Fibroblast of lung (primary cell): ENCODE measurements at places on chromosomes 4 and X.

GRCh38 chr4:99949999-99950912, at the start of gene H2AZ1:
H2AZ1 (minus strand) TSS chr4:99950275; CDS start chr4:99950170, 105 bp downstream.
- peak; percentile 99 for DNase-seq

- DNase-seq = no peak
These were observed 31.3 kb downstream of the FAM241A start for GRCh38 chr4:112176596-112176995.

- peak; percentile 51 for DNase-seq
These were observed 52.0 kb downstream of the SEC24D start for GRCh38 chr4:118783887-118784286.

DNA sequence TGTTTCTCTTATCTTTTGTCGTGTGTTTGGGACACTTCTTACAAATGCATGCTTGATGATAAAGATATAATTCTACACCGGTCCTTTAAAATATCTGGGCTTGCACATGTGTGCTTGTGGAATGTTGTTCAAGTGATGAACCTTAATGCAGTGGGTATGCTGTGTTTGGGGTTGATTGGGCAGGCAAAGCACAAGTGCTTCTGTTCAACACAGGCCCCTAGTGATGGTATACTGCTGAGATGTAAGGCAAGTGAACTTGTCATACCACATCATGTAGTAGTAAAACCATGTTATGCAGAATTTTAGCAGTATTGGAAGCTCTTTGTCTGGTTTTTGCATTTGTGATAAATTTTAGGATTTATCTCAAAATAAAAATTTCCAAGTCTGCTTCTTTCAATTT, 23.9 kb downstream of the TBC1D19 start:
- DNase-seq = no peak

- peak; percentile 90 for DNase-seq
These were observed 139.9 kb upstream of the USP9X start for GRCh38 chrX:40945361-40945713.

GRCh38 chrX:27619975-27620374, 29.8 kb downstream of the DCAF8L2 start:
- DNase-seq = peak; percentile 25

DNA sequence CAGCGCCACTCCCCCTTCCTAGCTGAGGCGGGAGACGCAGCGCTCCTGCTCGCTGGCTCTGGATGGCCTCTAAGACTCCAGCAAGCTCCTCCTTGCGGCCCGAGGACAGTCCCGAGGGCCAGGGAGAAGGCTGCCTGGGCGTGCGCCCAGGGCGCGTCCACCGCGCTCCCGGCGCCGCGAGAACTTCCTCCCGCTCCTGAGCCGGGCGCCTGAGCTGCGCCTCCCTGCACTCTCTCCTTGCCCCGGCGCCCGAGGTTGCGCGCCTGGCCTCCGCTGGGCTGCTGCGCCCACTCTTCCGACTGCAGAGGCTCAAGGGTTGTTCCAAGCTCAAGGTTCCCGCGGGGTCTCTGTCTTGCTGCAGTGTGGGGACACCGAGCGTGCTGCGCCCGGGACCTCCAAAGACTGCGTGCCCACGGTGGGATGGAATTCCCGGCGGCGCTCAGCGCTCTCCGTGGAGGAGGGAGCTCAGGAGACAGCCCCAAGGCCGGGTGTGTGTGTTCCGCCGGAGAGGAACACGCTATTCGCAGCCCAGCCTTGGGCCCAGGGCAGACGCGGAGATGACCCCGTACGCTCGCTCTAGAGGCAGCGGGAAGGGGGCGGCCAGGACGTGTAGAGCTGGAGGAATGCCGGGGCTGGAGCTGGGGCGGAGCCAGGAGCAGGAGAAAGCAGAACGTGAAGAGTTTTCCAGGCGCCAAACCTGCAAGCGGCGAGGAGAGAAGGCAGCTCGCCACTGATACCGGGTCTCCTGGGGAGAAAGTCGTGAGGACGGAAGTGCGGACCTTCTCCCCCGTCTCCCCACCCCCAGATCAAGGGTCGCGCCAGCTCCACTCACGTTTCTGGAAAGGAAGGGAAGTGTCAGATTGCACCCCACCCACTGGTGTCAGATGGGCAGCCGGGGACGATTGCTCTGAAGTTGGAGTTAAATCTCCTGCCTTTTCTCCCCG, at the start of gene ARHGAP6:
TSS of gene ARHGAP6 (minus strand) at position 753 of the 944 bp plus-strand sequence. CDS start 1,092 bp downstream, outside the sequence.
- DNase-seq = peak; percentile 55

GRCh38 chr4:2734612-2735011, 21.5 kb downstream of the TNIP2 start:
- DNase-seq = no peak

DNA sequence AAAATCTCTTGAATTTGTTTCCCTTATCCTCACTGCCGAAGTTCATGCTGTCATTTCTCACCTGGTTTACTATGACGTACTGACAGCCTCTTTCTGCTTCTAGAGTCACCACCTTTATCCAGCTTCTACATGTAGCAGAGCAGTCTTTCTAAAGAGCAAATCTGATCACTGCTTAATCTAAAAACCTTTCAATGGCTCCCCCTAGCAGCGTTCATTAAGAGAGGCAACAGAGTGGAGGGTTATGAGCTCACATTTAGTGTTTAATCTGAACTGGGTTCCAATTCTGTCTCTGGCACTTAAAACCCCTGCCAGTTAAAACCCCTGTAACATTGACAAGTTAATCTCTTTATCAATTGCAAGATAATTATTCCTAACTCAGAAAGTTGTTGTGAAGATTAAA, 4.4 kb downstream of the RBPJ start:
- DNase-seq = peak; percentile 74

DNA sequence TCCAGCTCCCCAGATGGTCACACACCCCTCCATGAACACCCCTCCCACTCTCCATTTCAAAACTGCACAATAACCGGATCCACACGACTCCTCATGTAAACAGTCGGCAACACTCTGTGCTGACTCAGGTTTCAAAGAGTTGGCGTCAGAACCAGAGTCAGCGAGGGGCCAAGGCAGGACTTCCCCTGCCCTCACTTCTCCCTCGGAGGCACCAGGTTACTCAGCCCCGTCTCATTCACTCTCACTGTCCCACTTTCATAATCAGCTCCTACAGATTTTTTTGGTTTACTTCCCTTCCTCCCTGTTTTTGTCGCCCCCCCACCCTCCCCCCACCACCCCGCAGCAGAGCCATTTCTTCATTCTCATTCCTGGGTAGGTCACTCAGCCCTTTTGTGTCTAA, 2.7 kb upstream of the TIMP1 start:
- DNase-seq = peak; percentile 85

DNA sequence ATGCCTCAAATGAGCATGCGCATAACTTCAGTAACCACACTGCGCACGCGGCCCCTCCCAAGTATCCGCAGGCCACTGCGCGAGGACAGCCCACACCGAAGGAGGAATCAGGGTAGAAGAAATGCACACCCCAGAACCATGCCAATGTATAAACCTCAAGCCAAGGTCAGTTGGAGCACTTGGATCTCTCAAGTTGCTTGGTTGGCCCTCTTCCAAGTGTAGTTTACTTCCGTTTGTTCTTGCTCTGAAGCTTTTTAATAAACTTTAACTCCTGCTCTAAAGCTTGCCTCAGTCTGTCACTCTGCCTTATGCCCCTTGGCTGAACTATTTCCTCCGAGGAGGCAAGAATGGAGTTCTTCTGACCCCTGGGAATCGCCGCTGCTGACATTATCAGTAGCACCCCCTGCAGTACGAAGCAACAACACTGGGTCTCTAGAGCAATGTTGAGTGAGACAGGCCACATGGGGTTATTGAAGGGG, 22.0 kb upstream of the SPINK2 start:
- DNase-seq = peak; percentile 28

DNA sequence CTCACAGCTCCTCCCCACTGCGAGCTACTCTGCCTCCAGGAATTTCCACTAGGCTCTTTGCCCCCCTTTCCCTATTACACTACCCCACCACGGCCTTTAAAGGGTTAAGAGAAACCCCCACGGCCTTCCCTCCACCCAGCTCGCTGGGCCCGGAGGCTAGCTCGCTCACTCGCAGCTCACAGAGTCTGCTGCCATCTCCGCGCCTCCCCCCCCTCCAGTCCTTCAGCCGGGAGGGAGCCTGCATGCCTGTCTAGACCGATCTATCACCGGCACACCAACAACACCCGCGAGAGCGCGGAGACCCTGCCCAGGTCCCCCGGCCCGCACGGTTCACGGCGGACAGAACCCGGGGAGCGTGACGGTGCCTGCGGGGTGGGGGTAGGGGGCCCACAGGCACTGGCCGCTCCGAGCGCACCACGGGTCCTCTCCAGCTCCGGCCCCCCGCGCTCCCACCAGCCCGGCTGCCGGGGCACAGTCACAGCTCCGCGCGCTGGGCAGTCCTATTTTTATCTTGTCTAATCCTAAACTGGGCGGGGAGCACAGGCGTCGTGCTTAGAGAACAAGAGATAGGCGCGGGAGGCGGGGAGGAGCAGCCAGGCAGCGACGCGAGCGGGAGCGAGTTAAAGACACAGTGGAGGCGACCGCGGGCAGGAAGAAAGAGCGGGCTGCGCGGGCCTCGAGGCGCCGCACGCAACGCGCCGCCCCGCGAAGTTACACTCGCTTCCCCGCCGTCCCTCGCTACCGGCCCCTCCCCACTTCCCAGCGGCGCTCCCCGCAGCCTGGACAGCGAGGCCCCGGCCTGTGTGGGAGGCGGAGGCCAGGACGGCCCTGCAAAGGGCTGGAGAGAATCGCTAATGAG, 3.5 kb downstream of the BCOR start:
- DNase-seq = peak; percentile 59

DNA sequence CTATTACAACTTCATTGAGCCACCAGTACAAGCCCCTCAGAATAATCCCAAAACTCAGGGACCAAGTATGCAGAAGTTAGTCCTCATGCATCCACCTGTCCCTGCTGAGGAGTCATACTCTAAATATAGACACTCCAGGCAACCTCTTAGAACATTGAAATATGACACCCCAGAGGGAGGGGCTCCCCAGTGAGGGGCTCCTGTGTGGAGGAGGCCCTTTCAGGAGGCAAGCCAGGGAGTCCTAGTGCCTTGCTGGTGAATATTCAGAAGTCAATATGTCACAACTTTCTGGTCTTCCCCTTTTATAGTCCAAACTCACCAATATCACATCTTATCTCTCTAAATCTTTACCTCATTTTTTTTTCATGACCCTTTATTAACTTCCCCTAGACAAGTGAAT, 1.6 kb upstream of the ARMCX6 start:
- peak; percentile 17 for DNase-seq

- no peak for DNase-seq
These were observed 56.7 kb downstream of the PPP3CA start for GRCh38 chr4:101290654-101291053.

DNA sequence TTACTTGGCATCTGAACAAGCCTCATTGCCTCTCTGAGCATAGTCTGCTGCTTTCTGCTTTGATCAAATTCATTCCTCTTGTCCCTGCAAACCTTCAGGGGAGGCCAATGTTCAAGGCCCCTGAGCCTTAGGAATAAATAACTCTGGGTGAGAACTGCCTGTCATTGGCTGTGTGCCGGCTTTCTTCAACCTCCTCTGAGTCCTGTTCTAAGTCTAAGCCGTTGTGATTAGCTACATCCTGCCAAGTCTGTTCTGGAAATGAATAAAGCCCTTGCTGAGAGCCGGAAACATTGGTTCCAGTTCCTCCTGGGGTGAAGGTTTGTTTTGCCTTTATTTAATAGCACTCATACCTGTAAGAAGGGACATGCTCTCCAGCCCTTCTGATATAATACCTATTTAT, 13.8 kb downstream of the RNF4 start:
- peak; percentile 48 for DNase-seq

- DNase-seq = peak; percentile 63
These were observed 289.7 kb upstream of the TRAM1L1 start for GRCh38 chr4:117375101-117375500.

- DNase-seq = no peak
These were observed 46.2 kb downstream of the MOSPD2 start for GRCh38 chrX:14919407-14919806.

DNA sequence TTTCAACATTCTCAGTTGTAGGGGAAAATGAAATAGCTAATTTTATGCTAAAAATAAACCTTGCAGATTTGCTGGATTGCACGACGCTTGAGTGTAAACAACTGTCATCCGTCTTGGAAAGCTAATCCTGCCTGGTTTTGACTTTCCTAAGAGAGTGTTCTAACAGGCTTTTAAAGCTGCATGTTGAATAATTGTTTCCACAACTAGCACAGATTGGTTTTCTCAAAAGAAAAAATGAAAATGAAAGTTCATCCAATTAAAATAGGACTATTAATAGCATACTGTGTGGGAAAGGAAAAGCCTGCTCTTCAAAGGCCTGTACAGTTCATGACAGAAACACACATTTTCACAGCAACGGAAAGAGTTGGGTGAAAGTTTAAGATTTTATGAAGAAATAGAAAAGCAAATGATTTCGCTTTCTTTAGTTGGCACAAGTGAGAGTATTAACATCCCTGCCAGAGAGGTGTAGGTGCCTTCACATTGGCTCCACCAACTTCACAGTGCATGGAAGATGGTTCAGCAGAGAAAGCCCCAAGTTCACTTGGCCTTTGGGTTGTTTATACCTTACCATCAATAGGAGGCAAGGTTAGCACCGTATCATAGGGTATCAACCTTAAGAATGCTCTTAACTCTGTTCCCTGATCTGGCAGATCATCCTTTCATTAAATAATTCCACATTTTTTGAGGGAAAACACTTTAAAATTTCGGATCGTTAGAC, 140.0 kb upstream of the GUCY1A1 start:
- no peak for DNase-seq

DNA sequence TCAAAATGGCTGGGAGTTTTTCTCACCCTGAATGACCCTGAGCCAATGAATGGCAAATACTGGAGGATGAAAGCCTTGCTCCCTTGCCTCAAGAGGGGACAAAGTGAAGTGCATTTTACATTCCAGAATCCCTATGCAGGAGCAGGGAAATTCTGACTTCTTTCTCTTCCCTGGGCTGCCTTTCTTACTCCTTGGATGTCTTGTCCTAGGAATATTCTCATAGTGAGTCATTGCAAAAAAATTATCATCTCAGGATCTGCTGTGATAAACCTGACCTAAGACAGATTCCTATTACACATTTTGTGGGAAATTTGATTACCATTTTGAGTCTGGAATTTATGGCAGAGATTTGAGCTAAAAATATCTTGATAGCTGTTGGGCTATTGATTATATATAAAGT, 199.9 kb downstream of the TMA16 start:
- DNase-seq = peak; percentile 38

DNA sequence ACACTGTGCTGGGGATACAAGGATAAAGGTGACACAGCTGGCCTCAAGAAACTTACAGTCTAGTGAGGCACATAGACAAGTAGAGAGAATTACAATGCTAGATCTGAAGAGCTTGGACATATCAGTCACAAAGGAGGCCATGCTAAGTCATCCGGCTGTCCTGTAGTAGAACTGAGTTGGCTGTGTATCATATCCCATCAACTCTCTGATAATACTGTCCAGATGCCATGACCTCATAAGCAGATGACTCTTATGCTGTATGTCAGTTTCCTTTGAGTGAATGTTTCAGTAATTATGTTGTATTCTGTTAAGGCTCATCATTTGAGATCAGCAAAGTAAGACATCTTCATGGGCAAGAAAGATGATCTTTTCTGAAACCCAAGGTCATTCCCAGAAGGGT, 442.9 kb downstream of the MID1IP1 start:
- DNase-seq = no peak

- peak; percentile 56 for DNase-seq
These were observed at the start of gene PORCN for GRCh38 chrX:48508400-48509244. PORCN (plus strand) TSS chrX:48508992; CDS start chrX:48509821, 829 bp downstream.

DNA sequence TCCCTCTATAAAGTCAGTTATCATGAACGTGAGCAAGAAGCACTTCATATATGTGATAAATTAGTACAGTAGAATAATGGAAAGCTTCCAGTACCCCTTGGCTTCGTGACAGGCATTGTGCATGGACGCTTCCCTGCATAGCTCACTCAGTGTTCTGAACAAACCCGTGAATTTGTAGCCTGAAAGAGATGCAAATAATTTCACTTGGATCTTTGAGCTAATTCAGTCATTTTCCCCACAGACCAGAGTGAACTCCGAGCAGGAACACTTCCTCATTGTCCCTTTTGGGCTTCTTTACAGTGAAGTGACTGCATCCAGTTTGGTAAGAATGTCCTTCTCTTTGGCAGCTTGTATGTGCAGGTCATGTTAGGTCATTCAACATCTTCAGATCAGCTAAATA, 50.1 kb downstream of the ADD1 start:
- DNase-seq = peak; percentile 26
